CD4-positive, CD25-positive, alpha-beta regulatory T cell (primary cell): ENCODE measurements at places on chromosomes 2 and 18.

DNA sequence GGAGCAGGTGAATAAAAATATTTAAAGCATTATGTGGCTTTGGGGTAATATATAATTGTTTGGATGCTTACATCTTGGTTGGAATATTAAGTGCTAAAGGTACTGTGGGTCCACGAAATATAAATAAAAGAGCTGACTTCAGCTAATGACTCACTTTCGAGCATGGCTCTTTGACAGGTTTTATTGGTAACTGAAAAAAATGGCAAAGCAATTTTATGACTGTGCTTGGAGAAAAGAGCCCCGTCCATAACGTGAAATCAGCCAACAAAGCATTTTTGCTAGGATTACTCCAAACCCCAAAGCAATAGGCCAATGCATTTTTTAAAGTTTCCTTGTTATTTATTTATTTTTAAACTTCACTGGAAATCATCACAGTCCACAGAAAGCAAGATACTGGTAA, 397.2 kb upstream of the CDH19 start:
- H3K36me3 ChIP-seq = no peaks in the 10 kb centered on the region
- no peaks in the 10 kb centered on the region for H3K27me3 ChIP-seq
- H3K4me3 ChIP-seq = no peak overlapping the region
- H3K27ac ChIP-seq = no peak overlapping the region
- no peaks in the 10 kb centered on the region for H3K4me1 ChIP-seq

DNA sequence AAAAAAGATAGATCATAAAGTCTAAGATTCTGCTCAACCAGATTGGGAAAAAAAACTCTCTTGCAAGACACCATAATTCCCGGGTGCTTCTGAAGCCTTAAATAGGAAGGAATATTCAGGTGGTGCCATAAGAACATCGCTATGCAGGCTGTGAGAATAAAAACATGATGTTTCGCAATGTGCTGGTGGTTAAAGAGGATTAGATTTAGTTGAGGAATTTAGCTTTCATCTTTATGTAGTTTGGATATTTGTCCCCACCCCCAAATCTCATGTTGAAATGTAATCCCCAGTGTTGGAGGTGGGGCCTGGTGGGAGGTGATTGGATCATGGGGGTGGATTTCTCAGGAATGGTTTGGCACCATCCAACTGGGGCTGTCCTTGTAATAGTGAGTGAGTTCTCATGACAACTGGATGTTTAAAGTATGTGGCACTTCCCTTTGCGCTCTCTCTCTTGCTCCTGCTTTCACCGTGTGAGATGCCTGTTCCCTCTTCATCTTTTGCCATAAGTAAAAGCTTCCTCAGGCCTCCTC, 132.2 kb downstream of the AKAIN1 start:
- no peak overlapping the region for H3K4me3 ChIP-seq
- DNase-seq = no peak
- no peaks in the 10 kb centered on the region for H3K27me3 ChIP-seq
- no peaks in the 10 kb centered on the region for H3K36me3 ChIP-seq

DNA sequence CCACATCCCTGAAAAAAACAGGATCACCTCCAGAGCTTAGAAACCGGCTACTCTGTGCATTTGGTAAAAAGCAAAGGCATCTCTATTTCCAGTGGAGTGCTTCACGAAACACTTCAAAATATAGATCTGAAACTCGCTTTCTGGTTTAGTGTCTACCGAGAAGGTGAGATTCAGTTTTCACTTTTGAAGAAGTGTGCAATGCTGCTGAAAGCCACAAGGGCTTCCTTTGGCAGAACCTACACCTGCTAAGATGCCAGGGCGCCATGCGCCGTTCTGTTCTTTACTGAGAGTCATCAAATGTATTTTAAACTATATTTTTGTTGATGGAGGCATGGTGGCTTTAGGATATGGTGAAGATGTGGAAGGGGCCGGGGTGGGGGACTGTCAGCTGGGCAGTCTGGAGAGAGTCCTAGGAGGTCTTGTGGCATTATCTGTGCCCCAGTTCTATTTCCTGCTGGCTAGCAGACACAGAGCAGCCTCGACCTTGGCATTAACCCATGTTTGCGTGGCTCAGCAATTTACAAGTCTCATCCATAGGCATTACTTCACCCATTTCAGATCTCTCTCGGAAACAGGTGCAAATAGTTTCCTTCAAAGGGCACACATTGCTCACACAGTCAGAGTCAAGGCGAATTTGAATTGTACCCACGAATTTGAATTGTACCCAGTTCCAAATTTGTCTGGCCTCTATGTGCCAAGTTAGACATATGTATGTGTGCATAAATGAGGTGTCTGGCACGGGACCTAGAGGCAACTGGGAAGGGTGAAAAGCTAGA, 46.7 kb upstream of the KCNF1 start:
- peak overlapping the region; percentile 32 for H3K4me3 ChIP-seq
- DNase-seq = peak; percentile 66
- peaks cover 12% of the 10 kb centered on the region for H3K4me1 ChIP-seq
- no peak overlapping the region for H3K27ac ChIP-seq

DNA sequence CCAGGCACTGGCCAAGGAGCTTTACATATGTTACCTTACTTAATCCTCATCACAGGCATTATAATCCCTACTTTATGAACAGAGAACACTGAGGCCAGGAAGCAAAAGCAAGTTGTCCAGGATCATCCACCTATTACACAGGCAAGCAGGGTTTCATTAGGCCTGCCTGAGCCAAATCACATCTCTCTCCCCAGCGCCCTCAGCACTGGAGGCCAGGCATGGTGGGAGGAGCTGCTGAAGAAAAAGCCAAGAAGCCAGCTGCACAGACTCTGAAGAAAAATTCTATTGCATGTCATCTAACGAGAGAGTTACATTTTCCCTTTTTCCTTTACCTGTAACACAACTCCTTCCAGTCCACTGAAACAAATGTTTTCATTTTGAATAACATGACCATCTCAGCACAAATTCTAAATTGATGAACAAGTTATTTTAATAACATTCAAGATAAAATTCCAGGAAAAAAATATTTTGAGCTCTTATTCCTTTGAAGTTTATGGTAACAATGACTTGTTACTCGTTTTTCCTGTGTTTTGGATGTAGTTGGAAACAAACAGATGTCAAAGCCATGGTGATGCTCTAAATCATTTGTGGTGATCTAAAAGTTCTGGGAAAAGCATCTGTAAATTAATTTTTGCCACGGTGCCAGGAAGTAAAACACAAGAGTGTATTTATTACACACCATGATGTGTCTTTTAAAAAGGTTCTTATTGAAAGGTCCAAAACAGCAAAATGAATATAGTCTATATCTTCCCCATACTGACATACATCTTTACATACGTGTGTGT, 139.0 kb upstream of the ITGB6 start:
- no peak overlapping the region for H3K4me3 ChIP-seq

DNA sequence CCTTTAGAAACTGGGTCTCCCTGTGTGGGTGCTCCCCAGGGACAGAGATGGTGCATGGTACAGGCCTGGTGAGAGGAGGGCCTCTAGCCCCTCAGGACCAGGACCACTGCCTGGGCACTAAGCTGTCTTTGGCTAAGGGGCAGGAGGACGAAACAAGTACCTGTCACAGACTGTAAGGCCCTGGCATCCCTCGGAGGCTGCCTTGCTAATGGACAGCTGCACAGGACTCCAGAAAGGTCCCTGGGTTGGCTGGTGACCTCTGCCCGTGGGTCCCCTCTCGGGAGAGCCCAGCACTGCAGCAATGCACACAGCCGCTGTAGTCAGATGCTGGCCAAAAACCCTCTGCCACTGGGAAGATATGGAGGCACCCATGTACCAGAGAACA, 14.3 kb downstream of the HS6ST1 start:
- no peak overlapping the region for H3K4me3 ChIP-seq
- H3K36me3 ChIP-seq = no peaks in the 10 kb centered on the region
- H3K27me3 ChIP-seq = no peaks in the 10 kb centered on the region
- DNase-seq = no peak

- H3K4me1 ChIP-seq = no peaks in the 10 kb centered on the region
- H3K27me3 ChIP-seq = no peaks in the 10 kb centered on the region
- DNase-seq = no peak
- H3K27ac ChIP-seq = no peak overlapping the region
- H3K4me3 ChIP-seq = no peak overlapping the region
These were observed 241.9 kb upstream of the SLC14A2 start for GRCh38 chr18:45373286-45373880.

- no peaks in the 10 kb centered on the region for H3K4me1 ChIP-seq
- H3K27ac ChIP-seq = no peak overlapping the region
- peaks cover 16% of the 10 kb centered on the region for H3K36me3 ChIP-seq
- DNase-seq = no peak
These were observed 151.2 kb downstream of the STK39 start for GRCh38 chr2:168096158-168096557.

DNA sequence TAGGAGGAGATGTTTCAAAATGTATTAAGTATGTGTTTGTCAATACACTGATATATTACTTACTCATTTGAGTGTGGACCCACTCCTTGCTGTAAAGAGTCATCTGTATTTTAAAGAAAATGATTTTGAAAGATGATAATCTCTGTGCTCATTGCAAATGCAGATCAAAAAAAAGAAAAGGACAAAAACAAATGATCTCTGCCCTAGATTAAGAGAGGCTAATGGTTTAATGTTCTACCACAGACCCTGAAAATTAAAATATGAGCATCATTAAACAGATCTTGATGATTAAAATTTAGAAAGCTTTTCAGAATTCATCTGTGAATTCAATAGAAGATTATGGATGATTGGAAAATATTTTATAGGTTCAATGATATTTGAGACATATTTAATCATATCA, 136.5 kb downstream of the CNTNAP5 start:
- no peaks in the 10 kb centered on the region for H3K27me3 ChIP-seq
- no peak overlapping the region for H3K4me3 ChIP-seq
- H3K36me3 ChIP-seq = no peaks in the 10 kb centered on the region
- DNase-seq = no peak
- no peaks in the 10 kb centered on the region for H3K4me1 ChIP-seq

DNA sequence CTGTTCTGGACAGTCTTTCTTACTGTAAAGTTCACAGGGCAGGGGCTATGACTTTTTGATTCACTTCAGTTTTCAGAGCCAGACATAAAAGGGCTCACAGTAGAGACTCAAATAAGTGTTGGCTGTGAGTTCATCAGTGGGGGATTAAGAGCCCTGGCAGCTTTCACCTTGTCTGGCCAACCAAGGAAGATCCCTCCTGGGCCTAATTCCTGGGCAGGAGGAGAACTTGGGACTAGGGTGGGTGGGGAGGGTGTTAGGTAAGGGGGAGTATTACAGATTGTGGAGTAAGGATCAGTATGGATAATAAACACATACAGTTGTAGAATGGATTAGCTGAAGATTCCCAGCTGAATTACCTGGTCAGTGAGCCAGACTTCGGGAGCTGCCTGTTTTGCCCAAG, 904 bp upstream of the SFXN5 start:
- no peak for DNase-seq
- H3K4me3 ChIP-seq = no peak overlapping the region
- H3K4me1 ChIP-seq = peaks cover 22% of the 10 kb centered on the region
- H3K27me3 ChIP-seq = no peaks in the 10 kb centered on the region
- H3K36me3 ChIP-seq = no peaks in the 10 kb centered on the region
- no peak overlapping the region for H3K27ac ChIP-seq

- H3K4me3 ChIP-seq = no peak overlapping the region
- no peak overlapping the region for H3K27ac ChIP-seq
- no peaks in the 10 kb centered on the region for H3K27me3 ChIP-seq
- no peaks in the 10 kb centered on the region for H3K4me1 ChIP-seq
These were observed 547.5 kb upstream of the TNP1 start for GRCh38 chr2:217407362-217407761.

DNA sequence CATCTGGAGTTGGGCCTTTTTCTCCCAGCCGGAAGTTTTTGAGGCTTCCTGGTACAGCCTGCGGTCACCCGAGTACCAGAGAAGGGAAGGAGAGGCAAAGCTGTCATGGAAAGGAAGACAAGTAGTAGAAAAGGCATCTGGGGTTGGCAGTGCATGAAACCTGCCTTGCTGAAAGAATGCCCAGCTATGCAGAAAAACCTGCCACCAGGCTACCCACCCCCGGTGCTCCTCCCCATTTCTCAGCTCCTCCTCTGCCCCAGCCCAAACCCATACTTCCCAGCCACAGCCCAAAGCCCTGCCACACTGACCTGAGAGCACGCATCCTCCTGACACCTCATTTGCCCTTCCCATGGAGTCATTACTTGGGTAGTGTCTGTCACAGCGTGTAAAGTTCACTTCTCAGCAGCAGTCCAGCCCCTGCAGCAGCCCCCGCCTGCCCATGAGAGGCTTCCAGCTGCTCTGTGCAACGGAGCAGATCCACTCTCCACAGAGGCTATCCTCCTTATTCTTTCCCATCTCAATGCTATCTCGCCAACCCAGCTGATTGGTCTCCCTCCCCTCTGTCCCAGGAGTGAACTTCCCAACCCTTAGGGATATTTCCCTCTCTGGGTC, 40.4 kb upstream of the MAL start:
- DNase-seq = no peak
- no peaks in the 10 kb centered on the region for H3K36me3 ChIP-seq
- H3K4me3 ChIP-seq = no peak overlapping the region
- no peak overlapping the region for H3K27ac ChIP-seq

DNA sequence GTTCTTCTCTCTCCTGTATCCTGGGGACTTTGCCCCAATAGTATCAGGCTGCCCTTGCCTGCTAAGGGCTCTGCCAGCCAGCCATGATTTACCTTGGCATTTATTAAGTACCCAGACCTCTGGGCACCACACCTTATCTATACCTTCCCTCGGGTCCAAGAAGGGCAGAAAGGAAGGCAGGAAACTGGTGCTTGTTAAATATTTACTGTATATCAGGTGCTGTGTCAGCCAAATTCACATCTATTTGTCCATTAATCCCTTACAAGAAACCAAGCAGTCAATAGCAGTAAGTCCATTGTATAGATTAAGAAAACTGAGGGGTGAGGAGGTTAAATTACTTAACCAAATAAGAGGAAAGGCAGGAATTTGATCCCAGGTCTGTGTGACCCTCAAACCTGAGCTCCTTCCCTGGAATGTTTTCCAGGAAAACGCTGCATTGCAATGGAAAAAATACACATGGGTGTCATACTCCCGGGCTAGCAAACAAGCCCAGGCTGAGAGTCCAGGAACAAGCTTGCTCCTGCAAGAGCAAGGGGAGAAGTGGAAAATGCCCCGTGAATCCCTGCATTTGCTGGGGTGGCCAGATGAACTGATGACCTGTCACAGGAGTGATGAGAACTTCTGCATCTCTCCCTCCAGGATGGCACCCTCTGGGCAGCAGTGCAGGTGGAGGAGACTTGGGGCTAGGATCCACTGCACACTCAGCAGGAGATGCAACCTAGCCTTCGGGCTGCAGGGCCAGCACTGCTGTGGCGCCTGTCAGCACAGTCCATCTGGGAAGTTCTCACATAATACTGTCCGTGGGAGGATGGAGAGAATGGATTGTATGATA, 30.4 kb downstream of the CIB4 start:
- H3K36me3 ChIP-seq = no peaks in the 10 kb centered on the region
- no peaks in the 10 kb centered on the region for H3K27me3 ChIP-seq
- H3K4me1 ChIP-seq = no peaks in the 10 kb centered on the region
- DNase-seq = no peak

- H3K27ac ChIP-seq = no peak overlapping the region
- no peak for DNase-seq
- H3K4me3 ChIP-seq = no peak overlapping the region
- no peaks in the 10 kb centered on the region for H3K4me1 ChIP-seq
- no peaks in the 10 kb centered on the region for H3K36me3 ChIP-seq
These were observed 42.5 kb upstream of the MAT2A start for GRCh38 chr2:85496436-85496835.
